ENCODE measurements at places on chromosomes 7 and 10.

GRCh38 chr7:112360681-112361080, 89.6 kb upstream of the IFRD1 start:
- no peak for DNase-seq

DNA sequence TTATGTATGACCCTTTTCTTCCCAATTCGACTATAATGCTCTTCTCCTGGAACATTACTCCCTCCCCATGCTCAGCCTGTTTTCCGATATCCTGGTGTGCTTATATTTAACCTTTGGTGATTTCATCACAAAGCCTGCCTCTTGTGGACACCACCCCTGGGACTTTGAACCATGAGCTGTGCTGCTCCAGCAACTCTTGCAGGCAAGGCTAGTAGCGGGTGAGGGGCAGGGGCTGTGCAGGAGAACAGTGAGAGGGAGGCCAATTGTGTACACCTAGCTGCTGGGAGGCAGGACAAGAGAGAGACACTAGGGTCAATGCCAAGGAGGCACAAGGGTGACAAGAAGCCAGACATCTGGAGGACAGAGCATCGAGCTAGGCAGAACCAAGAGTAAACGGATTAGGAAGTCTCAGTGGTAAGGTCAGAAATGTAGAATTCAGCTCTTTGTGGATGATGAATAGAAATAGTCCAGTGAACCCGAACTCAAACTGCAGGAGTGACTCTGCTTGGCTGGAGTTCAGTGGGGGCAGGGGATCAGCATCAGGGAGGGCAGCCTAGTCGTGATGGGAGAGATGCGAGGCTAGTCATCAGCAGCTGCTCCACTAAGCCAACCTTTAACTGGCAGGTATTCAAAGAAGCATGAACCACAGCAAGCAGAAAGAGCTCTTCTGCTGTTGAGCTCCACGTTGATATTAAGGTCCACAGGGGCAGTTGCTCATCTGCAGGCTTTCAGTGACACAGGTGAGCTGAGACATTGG, 31.0 kb upstream of the MKI67 start:
- DNase-seq = no peak

DNA sequence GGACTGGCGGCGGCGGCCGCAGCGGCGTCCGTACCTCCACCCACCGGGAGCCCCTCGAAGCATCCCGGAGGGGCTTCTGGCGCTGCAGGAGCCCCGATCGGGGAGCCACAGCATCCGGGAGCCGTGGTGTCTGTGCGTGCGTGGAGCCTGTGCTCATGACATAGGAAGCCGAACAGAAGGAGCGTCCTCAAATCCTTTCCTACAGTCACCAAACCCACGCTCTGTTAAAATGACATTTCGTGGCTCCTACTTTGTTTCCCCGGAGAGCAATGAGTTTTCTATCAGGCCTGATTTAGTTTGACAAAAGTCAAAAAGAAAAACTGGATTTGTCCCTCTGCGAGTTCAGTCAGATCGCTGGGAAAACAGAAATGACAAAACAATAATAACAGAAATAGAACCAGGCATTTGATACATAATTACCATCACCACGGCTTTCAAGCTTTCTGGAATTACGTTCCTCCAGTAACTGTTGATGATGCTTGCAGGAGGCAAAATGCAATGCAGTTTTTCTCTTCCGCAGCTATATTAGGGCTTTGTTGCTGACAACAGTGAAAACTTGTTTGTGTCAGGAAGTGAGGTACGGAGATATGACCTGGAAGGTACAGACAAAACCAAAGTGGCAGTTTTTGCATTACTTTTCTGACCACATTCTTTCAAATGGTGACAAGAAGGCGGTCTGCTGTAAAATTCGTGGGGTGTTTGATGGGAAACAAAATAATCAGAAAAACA, 219.3 kb upstream of the MKLN1 start:
- no peak for DNase-seq

- DNase-seq = no peak
These were observed 1066.5 kb downstream of the SORCS3 start for GRCh38 chr10:105707603-105708002.

DNA sequence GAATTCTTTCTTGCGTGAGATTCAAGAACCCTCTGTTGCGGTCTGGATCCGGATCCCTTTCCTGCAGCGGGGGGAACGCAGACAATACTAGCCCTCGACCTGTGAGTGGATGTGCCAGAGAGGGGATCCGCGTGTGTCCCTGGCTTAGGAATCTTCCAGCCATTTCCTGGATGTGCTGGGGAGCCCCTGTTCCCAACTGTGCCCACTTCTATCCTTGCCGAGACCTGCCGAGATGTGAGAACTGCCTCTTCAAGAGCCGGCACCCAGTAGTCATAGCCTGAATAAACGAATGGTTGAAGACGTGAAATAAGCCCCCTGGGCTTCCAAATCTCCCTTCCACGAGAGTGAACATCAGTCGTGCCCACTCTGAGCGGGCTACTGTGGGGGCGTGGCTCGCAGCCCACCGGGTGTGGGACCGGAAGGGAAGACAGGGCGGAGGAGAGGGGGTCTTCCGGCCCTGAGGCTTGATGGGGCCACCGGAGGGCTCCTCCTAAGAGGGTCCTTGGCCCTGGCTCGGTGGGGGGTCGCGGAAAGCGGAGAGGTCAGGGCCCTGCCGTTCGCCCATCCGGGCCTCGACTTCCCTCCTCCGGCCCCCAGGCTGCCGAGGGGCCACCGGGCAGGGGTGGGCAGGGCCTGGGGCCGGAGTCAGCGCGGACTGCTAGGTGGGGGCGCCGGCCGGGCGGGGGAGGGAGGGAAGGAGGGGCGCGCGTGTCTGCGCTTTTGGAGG, 1.3 kb upstream of the CCDC136 start:
- no peak for DNase-seq

- no peak for DNase-seq
These were observed 445.9 kb upstream of the LRRN3 start for GRCh38 chr7:110645060-110645459.

DNA sequence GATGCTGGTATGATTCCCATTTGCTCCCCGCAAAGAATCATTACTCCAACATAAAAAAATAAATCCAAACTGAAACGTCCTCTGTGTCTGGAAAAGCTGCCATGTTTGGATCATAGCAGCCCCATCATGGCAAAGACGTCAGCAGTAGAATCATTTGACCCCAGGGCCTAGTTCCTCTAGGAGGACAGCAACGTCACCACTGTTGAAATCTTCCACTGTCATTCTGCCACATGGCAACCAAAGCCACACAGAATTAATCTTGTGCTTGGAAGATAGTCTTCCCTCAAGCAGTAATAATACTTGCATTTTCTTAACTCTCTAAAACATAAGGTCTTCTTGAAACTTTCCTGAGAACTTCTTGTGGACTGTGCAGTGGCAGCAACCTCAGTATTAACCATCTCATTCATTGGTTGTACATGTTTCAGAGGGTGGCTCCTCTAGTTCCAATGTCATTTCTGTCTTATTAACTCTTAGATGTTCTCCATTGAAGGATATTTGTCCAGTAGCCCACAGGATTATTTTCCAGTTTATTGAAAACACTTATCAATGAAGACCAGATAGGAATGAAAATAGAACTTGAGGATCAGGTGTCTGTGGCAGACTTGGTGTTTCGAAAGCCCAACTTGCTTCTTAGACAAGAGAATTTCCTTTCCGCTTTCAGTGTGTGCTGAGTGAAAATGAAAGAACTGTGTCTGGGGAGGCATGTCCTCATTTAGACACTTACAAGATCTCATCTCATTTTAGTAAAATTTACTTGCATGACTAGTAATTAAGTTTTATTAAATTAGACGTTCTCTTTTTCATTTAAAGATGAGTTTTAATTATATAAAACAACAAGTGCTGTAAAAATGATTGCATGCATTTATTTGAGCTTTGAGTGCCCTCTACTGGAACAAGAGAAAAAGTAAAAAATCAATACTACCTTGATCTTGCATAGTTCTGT, 28.9 kb upstream of the INHBA start:
- no peak for DNase-seq

- DNase-seq = no peak
These were observed 92.2 kb downstream of the SPDYE5 start for GRCh38 chr7:75584354-75584753.

GRCh38 chr7:41508755-41509154, 194.1 kb downstream of the INHBA start:
- no peak for DNase-seq

DNA sequence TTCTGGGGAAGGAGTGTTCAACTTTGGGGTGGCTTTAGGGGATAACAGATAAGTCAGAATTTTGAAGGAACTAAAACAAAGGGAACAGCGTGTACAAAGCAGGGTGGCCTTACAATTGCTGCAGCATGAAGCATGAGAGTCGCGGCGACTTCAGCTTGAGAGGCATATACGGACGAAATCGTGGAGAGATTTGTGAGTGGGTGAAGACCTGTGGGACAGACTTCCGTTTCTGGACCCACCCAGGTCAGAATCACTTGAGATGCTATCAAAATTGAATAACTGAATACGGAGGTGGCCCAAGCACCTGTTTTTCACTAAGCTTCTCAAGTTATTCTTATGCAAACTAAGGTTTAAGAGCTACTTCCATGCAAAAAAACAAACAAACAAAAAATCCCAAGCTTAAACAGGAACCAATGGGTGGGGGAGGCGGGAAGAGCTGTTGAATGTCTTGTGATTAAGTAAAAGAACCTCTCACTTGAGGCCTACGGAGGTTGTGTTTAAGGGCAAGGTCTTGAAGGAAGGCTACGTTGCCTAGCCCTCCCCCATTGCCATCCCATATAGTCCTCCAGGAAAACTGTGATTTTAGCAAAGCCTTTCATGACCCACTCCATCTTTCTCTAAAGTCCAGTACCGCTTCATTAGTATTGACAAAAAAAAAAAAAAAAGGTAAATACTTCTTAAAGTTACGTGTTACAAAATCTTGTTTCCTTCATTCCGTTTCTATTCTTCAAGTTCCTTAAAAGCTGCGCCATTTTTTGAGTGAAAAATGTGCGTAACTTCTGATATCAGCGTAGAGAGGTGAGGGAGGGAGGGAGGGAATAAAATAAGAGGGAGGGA, 1.3 kb upstream of the TRIM24 start:
- DNase-seq = no peak

- DNase-seq = no peak
These were observed 43.3 kb downstream of the POLR1F start for GRCh38 chr7:19665399-19666008.

- no peak for DNase-seq
These were observed 157.5 kb downstream of the PRKG1 start for GRCh38 chr10:51231754-51232153.

- no peak for DNase-seq
These were observed 687 bp upstream of the DKK1 start for GRCh38 chr10:52313256-52313932.

DNA sequence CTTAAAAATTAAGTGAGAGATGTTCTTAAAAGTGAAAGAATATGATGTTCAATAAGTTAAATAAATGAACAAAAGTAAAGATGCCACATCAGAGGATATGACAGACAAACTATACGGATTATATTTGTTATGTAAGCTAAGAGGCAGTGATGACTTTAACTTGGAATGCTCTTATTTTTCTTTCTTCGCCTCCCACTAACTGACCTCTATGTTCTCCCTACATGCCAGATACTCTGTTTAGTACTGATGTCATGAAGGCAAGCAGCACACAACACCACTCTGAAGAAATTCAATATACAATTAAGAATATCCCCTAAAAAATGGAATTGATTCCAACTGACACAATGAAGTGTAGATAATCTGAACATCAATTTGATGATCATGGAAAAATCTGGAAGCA, 223.4 kb downstream of the DOCK4 start:
- no peak for DNase-seq

- DNase-seq = no peak
These were observed 156.3 kb upstream of the PRSS58 start for GRCh38 chr7:142414135-142414534.

DNA sequence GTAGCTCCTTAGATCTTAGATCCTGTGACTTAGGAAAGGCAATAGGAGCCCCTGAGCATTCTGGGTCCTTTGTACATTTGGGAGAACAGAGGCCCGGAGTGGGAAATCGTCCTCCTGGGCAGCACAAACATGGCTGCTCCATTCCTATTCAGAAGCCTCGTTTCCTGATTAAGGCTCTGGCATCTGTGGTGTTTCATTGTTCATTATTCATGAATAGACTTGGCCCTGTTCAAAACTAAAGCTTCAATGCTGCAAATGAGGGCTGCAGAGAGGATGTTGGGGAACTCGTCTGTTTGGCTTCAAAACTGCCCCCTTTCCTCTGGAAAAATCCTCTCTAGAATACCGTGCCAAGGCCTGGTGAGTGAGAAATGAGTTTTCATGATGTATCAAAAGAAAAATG, 3.4 kb upstream of the HTRA1 start:
- DNase-seq = no peak

GRCh38 chr7:141409801-141410329, 141.3 kb upstream of the AGK start:
- DNase-seq = no peak

GRCh38 chr7:4747746-4748145, 27.7 kb upstream of the AP5Z1 start:
- DNase-seq = no peak

- no peak for DNase-seq
These were observed 16.2 kb upstream of the MACC1 start for GRCh38 chr7:20233362-20233761.

GRCh38 chr7:129843978-129844840, 108.6 kb downstream of the UBE2H start:
- no peak for DNase-seq

Measured in activated naive CD4-positive, alpha-beta T cell (primary cell).